ENCODE measurements at places on chromosomes 16 and 17.

DNA sequence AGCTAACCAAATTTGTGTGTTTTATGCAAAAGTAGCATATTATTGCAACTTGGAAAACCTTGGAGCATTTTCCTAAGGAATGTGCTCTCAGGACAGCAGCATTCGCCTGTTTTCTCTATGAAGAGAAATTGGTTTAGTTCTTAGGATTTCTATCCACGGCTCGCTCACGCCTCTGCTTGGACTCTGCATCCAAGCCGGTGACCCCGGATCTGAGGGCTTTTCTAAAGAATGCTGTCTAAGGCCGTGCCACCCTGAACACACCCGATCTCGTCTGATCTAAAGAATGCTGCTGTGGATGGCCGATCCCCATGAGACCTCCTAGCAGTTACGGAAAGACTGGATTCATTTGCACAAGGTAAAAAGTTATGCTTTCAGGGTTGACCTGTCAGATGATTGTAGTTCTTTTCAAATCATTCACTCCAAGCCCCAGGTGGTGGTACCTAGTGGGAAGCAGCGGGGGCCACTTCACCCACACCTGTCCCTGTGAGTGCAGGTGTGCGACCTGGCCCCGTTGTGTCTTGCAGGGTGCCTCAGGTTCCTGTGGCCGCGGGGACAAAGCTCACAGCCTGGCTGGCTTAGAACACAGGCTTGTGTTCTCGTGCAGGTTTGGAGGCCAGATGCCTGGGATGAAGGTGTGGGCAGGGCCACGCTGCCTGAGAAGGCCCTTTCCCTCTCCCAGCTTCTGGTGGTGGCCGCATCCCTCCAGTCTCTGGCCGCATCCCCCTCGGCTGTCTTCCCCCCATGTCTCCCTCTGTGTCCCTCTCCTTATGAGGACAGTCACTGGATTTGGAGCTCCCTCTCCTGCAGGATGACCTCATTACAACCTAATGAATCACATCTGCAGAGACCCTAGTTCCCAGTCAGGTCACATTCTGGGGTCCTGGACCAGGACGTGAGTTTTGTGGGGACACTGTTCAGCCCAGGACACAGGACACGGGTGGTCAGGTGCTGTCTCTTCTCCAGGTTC is 71.1 kb downstream of the BANP start:
- no peak for DNase-seq

- DNase-seq: no peak
Measured at GRCh38 chr17:77924757-77925336, 33.7 kb upstream of the TNRC6C start.

GRCh38 chr16:17965133-17965900 is 371.2 kb downstream of the NPIPA8 start:
- DNase-seq: no peak

DNA sequence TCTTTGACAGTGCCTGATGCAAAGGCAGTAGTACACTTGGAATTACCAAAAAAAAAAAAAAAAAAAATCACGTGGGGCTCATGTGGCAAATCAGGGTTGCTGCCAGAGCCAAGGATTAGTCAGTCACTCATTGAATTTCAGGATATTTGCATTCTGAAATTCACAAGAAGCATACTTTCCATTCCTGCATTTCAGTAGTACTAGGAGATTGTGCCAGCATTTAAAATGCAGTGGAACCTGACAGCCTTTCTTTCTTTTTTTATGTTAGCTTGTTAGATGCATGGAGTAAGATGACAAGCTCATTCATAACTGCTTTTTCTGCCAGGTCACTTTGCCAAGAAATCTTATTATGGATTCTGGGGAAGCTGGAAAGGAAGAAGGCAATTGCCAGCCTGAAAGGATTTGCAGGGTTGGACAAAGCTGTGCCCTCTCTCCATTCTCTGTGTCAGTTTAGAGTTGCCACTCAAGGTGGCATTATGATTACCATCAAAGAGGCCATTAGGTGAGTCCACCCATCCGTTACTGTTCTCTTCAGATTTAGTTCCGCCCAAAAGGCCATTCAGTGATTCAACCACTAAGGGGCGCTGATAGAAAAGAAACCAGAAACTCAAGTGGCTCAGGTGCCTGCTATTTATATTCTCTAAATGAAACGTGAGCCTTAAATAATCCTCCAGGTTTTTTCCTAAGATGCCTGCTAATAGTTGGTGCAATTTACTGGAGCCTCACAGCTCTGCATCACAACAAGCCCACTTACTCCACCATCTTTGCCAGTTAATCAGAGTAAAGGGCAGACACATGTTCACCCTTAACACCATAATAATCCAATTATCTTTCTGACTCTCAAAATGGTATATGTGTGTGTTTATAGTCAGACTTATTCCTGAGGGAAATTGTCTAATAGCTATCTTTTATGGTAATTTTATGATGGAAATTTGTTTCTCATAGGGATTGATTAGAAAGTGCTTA is 59.0 kb downstream of the TANGO6 start:
- DNase-seq: no peak

DNA sequence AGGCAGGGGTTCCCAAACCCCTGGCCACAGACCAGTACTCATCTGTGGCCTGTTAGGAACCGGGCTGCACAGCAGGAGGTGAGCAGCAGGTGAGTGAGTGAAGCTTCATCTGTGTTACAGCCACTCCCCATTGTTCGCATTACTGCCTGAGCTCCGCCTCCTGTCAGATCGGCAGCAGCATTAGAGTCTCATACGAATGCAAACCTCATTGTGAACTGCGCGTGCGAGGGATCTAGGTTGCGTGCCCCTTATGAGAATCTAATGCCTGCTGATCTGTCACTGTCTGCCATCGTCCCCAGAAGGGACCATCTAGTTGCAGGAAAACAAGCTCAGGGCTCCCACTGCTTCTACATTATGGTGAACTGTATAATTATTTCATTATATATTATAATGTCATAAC is 25.1 kb upstream of the RMI2 start:
- no peak for DNase-seq

GRCh38 chr16:17333229-17333628 is 137.5 kb downstream of the XYLT1 start:
- DNase-seq: no peak

GRCh38 chr16:79264237-79265109 is 336.1 kb downstream of the MAF start:
- DNase-seq: no peak

DNA sequence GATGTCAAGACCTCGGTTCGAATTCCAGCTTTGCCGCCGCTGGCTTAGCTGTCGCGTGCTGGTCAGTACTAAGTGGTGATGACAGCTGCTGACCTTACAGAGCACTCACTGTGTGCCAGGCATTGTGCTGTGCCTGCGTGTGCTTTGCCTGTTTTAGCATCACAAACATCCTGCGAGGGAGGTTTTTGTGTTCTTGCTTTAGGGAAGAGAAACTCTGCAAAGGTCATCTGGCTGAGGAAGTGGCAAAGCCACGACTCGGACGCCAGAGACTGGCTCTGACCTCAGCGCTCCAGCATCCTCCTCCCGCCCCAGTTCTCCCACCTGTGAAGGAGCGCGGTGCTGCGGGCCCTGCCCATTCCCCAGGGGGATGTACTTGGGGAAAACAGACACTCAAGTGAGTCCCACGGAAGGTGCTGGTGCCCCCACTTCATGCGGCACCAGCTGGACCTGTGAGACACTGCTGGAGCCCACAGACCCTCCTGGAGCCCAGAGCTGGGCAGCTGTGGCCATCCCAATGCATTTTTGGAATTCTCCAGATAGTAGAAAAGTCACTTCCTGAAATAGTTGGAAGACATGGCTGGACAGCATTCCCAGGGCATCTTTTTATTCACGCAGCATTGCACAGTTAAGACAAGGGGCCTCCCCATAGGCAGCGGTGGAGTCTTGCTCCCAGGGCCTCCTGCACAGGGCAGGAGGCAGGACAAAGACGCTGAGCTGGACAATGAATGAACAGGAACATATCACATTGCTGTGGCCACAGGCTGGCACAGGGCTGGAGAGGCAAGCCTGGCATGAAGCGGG is 20.0 kb upstream of the HERPUD1 start:
- no peak for DNase-seq

GRCh38 chr17:44279666-44280391 is 11.9 kb upstream of the SLC4A1 start:
- DNase-seq: no peak

DNA sequence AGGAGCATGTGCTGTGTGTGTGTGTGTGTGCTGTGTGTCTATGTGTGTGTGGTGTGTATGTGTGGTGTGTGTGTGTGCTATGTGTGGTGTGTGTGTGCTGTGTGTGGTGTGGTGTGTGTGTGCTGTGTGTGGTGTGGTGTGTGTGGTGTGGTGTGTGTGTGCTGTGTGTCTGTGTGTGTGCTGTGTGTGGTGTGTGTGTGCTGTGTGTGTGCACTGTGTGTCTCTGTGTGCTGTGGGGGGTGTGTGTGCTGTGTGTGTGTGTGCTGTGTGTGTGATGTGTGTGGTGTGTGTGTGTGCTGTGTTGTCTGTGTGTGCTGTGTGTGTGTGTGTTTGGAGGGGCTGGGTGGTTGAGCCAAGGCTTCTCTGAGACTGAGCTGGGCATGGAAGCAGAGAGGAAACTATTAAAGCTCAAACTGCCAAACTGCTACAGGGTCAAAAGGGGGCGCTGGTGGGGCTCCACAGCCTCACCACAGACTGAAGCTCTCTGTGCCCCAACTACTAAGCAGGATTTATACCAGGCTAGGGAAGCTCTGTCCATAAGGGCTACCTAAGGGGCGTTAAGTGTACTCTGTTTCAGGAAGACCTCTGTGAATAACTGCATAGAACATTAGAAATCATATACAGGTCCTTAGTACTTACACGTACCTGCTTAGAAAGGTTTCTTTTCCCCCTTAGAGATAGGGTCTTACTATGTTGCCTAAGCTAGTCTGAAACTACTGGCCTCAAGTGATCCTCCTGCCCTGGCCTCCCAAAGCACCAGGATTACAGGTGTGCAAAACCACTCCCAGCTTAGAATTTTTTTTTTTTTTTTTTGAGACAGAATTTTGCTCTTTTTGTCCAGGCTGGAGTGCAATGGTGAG is 27.8 kb upstream of the GHDC start:
- DNase-seq: peak; percentile 52

- DNase-seq: no peak
Measured at GRCh38 chr17:79370126-79370525, 240.7 kb downstream of the RBFOX3 start.

- no peak for DNase-seq
Measured at GRCh38 chr16:5058476-5058875, 7.3 kb downstream of the C16orf89 start.

GRCh38 chr17:7862692-7863437 is 5.1 kb downstream of the CYB5D1 start:
- DNase-seq: peak; percentile 41

GRCh38 chr16:49855822-49856671 is at the start of gene ZNF423:
ZNF423 (minus strand) TSS chr16:49856112; CDS start chr16:49855774, 338 bp downstream.
- no peak for DNase-seq

GRCh38 chr16:78611318-78611717 is 511.9 kb downstream of the WWOX start:
- DNase-seq: no peak

GRCh38 chr16:76932541-76933211 is 258.3 kb upstream of the MON1B start:
- no peak for DNase-seq

- DNase-seq: no peak
Measured at GRCh38 chr17:38585918-38586529, 19.7 kb downstream of the SRCIN1 start.

DNA sequence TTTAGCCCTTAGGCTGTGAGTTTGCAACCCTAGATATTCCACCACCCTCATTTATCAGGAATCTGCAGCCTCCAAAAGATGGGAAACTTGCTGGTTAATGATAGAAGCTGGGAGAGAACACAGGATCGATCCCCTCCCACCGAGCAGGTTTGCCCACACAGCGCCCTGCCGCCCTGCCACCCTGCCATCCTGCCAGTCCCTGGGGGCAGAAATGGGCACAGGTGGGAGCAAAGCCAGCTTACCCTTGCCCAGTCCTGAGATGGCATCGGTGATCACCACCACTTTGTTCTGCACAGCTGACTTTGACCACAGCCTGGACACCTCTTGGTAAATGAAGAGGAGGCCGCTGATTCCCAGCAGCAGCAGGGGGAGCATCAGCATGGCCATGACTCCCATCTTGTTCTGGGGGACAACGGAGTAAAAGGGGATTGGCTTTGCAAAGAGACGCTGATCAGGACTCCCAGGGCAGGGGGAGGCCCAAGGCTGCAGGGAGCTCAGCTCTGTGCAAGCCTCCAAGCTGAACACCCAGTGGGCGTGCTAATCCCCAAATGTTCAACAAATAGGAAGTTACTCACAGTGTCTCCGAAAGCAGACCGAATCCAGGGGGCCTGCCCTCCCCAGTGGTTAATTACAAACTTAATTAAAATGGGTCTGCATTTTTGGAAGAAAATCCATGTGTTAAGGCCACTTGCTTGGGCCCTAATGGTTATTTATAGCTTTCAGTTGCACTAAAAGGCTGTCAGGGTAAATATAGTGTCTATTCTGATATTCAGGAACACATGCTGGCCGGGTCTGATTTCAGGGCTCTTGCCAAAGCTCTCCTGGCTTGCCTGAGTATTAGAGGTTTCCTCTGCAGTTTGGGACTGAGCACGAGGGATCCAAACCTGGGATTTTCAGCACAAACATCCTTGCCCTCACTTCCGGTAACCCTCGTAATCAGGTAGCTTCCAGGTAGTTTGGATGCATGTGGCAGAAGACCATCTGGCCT is at the start of gene DHRS7C:
Gene DHRS7C, minus strand, starts transcription at position 704 of the 988 bp plus-strand sequence. Its CDS starts 308 bp downstream, at position 396.
- DNase-seq: no peak

- no peak for DNase-seq
Measured at GRCh38 chr17:46732754-46733398, 85.6 kb downstream of the WNT3 start.

GRCh38 chr17:1583556-1583955 is 21.0 kb upstream of the PITPNA start:
- no peak for DNase-seq

- no peak for DNase-seq
Measured at GRCh38 chr16:57236022-57236350, 9.1 kb upstream of the ARL2BP start.

GRCh38 chr16:89317101-89317671 is 99.7 kb downstream of the ZNF778 start:
- no peak for DNase-seq

- DNase-seq: peak; percentile 15
Measured at GRCh38 chr16:75566758-75567255, 628 bp downstream of the GABARAPL2 start.

DNA sequence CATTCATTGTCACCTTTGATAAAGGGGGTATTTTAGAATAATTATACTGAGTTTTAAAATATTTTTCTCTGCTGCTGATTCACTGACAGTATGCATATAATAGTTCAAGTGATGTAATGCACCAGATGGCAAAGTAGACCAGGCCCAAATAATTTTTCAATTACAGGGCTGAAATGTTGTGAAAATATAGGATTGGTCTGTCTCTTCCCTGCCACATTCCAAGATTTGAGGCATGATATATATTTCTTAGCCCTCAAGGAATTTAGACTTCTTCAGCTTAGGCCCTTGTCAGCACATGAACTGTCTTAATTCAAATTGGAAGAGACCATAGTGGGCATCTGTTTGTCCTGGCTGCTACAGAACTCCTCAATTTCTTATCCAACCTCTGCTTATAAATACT is 39.2 kb upstream of the SLC12A3 start:
- no peak for DNase-seq

GRCh38 chr17:1365445-1366039 is 34.5 kb downstream of the YWHAE start:
- peak; percentile 54 for DNase-seq

DNA sequence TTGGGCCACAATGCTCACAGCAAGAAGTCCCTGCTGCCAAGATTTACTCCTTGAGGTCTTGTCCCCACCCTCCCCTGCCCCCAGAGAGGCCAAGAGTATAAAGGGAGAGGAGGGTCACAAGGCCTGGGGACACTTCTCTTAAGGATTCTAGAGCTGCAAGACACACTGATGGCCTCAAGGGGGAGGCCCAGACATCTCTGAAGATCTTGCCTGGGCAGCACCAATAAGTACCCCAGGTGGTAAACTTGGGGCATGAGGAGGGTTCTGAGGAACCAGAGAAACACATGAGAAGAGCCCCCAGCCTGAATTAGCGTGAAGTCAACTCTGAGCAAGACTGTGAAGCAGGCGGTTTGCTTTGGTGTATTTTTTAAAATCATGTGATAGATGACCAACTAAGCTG is 26.8 kb upstream of the MTMR4 start:
- DNase-seq: no peak
